Pulmonary artery endothelial cell (primary cell): ENCODE measurements at places on chromosomes 1 and 21. TPM values are rescaled to one million over a fixed set of nuclear protein-coding genes. Genes with fewer than 3 reads are reported as not detected.

- no peak for DNase-seq
These were observed 26.1 kb upstream of the ZNF496 start for GRCh38 chr1:247357781-247358211.

DNA sequence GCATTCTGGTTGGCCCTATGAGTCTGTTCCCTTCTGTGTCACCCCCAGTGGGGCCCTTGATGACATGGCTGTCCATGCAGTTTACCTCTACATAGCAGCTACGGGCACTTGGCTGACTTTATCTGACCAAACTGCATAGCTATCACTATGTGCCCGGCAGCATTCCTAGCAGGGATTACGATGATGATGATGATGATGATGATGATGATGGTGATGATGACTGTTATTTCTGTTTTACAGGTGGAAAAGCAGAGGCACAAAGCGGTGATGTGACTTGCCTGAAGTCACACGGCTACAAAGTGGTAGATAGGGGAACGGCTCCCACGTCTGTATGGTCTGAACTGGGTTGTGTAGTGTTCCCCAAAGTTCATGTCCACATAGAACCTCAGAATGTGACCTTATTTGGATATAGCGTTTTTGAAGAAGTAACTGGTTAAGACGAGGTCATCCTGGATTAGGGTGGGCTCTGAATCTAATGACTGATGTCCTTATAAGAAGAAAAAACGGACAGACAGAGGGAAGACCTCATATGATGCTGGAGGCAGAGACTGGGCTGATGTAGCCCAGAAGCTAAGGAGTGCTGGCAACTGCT, 57.6 kb downstream of the RUNX1 start:
- DNase-seq, result no peak

- no peak for DNase-seq
These were observed 572.1 kb upstream of the BRINP3 start for GRCh38 chr1:191049781-191050180.

DNA sequence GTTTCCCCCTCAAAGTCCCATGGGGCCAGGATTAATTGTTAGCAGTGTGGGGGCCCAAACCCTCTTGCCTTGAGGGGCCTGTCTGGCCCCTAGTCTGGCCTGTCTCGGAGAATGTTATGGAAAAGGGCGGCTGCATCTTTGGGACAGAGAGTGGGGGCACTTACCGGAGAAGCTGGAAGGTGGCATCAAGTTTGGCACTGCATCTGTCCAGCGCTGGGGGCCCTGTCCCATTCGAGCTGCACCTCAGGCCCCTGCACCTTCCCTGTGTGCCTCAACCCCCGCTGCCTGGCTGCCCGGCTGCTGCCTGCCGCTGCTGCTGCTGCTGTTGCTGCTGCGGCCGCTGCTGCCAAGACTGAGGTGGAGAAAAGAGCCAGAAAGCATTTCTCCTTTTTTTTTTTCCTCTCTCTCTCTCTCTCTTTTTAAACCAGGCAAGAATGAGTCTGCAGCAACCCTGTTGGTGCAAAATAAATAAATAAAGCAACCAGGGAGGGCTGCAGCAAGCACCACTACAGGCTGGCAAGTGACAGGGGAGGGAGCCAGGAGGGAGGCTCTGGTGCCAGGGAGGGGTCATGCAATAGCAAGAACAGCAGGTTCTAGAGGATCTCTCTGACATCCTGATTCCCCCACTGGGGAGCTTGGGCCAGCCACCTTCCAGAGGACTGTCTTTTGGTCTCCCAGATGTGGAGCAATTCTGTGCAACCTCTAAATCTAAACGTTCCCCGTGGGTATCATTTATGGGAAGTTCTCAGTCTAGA, at the start of gene LINGO4:
Gene LINGO4, minus strand, starts transcription at position 354 of the 755 bp plus-strand sequence. CDS start 2,715 bp downstream, outside the sequence.
- no peak for DNase-seq

GRCh38 chr1:116538544-116538943, 32.3 kb downstream of the CD58 start:
- no peak for DNase-seq

DNA sequence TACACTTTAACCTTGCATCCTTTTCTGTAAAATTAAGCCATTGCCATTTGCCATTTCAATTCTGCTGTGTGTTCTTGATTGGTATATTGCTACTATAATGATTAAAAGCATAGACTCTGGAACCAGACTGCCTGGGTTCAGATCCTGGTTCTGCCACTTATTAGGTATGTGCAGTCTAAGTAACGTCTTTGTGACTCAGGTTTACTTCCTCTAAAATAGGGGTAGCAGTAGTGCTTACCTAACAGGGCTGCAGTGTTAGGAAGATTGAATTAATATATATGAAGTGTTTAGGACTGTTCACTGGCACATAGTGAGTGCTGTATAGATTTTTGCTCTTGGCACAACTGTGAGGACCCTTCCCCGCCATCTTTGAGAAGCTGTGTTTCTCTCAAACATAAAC, 4.4 kb downstream of the CDC42 start:
- no peak for DNase-seq

- DNase-seq, result peak; percentile 27
These were observed 61.6 kb downstream of the KIF14 start for GRCh38 chr1:200558866-200559459.

Gene INKA2
- 4.6 and 6.0 TPM in 2 replicates for total RNA-seq

GRCh38 chr1:54475946-54476516, 69.8 kb upstream of the SSBP3 start:
- DNase-seq, result no peak

DNA sequence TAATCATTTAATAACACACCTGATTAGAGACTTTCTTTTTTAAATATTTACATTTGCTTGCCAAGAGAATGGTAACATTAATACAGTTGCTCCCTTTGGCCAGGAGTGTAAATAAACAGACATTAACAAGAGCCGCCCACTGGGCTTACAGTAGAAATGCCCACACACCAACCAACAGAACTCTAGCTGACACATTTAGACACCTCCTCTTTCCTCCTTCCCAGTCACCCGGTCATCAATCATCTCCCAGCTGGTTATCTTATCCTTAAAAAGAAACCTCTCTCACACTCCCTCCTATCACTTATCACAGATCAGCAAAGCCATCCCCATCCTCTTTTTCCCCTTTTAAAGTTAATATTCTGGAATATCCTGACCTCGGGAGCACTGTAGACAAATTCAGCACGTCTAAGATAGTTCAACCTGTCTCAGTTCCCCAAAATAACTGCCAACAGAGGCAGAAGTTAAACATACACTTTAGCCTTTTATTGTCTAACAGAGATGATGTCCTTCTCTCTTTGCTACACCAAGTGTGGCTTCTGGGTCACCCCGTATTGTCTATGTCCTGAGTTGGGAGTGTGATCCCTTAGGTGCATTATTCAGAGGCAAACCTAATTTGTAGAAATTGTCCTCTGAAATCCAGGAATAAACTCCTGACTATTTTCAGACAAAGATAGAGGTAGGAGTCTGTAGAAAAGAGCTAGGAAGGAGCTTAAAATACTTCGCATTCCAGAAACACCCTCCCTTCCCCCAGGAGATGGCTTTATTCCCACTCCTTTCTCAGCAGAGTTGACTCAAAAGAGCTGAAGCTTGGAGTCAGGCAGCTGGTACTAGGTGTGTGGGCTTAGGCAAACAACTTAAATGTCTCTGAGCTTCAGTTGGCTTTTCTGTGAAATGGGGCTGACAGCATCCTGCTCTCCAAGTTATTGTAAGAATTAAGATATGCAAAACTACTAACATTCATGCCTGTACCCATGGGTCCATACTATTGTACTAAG, 8.8 kb downstream of the MYCL start:
- DNase-seq, result no peak
